Foreskin melanocyte (primary cell): ENCODE measurements at places on chromosomes 2 and 18.

GRCh38 chr2:102943251-102943650, 181.4 kb downstream of the TMEM182 start:
- DNase-seq = no peak

GRCh38 chr18:56615738-56616520, 22.5 kb downstream of the TXNL1 start:
- no peak for DNase-seq

DNA sequence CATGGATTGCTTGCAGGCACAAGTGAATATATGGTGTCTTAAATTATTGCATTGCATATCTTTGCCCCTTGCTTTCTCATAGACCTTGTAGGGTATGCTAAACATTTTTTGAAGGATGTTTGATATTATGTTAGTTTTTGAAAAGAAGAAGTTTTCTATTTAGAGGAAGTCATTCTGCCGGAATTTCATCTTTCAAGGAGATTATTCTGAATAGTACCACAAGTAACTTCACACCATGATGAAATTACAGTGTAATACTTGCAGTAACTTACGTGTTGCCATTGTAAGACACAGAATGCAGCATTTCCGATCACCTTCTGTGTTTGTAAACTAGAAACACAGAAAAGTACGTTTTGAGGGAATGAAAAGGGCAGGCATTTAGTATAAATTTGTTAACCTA, 71.9 kb downstream of the ACVR2A start:
- DNase-seq = no peak

DNA sequence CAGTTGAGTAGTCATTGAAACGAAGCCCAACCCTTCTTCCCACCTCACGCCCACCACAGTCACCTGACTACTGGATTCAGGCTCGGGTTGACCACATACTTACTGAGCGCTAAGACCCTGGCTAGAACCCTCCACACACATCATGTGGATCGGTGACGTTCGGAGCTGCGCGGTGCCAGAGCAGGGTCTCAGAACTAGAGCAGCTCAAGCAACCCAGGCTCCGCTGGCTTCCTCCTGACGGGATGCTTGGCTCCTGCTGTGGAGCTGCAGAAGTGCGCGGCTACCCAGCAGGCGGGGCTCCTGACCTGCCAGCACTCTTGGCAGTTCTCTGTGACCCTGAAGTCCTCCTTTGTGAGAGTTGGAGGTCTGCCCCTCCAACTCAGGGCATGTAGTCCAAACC, 90.6 kb upstream of the MBOAT2 start:
- DNase-seq = no peak

DNA sequence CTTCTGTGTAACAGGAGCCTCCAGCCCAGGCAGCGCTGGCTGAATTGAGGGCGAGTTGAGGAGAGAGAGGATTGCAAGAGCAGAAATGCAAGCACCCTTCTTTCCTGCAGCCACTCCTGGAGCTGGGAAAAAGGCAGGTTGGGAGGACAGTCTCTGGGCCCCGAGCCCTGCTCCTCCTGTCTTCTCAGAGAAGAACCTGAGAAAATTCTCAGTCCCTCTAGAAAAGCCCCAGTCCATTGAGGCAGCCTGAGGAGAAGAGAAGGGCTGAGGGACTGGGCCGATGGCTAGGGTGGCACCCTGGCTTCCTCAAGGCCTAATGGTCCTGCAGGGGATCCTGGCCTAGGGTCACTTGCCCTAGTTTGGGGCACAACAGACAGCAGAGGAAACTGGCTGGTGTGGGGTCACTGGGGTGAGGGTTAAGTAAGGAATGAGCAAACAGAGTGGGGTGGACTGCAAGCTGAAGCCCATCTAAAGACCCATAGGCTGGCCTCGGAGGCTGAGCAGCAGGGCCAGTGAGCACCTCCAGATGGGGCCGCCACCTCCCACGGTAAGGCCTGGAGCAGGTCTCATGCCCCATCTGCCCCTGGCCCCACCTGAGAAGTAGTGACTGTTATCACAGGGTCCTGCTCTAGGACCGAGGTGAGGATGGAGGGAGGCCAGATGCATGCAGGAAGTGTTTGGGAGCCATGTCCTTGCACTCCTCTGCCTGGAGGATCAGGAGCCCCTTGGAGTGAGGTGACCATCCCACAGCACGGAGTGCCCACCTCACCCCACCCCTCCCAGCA, 12.4 kb downstream of the CIB4 start:
- no peak for DNase-seq

DNA sequence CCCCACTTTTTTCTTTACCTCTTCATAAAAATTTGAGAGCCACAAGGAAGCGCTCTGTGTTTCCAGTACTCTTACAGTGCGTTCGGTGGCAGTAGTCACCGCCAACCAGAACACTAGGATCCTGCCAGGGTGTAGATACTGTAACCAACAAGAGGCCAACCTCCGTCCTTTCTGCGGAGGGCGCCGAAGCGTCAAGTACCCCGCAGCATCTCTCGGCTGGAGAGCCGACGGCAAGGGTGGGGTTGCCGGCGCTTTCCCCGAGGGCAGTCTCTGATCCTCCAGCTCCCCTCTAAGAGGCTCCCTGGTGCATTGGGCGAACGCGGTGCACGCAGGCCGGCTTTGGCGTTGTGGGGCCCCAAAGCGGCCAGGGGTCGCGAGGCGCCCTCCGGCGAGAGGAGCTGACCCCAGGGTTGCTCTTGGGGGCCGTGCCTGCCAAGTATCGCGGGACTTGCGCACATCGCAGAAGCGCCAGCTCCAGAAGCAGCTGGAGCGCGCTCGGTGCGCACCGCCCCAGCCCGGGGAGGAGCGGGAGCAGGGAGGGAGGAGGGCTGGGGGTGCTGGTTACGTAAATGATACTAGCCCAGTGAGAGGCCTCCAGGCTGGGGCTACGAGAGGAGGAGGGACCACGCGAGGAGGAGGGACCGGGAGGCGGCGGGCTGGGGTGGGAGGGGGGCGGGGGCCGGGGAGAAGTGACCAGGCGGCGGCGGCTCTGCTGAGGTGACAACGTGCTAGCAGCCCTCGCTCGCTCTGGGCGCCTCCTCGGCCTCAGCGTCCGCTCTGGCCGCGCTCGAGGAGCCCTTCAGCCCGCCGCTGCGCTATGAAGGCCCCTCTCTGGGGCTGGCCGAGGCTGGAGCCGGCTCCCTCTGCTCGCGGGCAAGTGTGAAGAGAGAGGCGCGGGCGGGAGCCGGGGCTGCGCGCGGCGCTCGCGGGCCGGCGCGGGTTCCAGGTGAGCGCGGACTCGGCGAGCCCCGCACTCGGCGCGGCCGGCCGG, at the start of gene GALNT13:
Gene GALNT13, plus strand, starts transcription at position 692 of the 991 bp plus-strand sequence.
- DNase-seq = no peak

GRCh38 chr18:63773551-63773950, 1.7 kb upstream of the SERPINB7 start:
- DNase-seq = no peak

- DNase-seq = no peak
These were observed 544.0 kb upstream of the FAM98A start for GRCh38 chr2:34143149-34143548.

DNA sequence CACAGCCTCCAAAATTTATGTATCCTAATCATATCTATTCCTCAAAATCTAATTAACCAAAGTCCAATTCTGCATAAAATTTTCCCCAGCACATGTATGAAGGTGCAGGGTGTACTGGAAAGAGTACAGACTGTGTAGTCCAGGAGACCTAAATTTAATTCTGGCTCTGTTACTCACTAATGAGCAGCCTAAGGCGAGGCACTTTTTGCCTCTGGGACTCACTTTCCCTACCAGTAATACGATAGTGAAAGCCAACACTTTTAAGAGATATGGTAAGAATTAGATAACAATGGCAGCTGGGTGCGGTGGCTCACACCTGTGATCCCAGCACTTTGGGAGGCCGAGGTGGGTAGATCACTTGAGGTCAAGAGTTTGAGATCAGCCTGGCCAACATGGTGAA, 177.7 kb downstream of the PIEZO2 start:
- DNase-seq = no peak

GRCh38 chr2:182577816-182578215, 138.2 kb upstream of the DNAJC10 start:
- DNase-seq = no peak

DNA sequence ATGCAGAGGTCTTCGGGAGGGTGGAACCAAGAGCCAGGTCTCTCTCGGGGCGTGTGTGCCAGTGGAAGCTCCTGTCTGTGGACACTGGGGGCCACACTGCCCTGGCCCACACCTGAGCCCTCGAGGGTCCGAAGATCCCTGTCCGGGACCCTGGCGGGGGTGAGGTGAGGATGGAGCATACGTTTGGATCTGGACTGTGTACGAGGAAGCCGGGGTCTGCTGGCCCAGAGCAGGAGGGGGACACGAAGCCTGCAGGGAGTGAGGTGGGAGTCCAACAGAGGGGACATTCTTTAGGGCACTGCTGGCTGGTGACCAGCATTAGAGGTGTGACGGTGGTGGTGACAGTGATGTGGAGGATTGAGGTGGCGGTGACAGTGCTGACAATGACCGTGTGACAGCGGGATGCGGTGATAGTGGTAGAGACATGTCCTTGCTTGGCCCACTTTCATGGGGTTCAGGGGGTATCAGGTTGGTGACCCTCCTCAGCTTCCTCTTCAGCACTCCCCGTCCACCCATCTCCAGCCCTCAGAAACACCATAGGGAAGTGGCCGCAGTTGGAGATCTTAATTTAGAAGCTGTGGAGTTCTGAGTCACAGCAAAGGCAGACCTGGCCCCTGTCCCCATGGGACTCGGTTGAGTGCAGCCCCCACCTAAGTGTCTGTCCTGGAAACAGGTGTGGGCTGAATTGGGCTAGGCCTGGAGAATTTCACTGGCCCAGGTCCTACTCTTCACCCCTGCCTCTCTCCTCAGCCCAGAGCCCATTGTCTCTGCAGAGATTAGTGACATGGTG, 252.0 kb downstream of the DYSF start:
- DNase-seq = no peak

GRCh38 chr2:71129902-71130151, 202 bp downstream of the MCEE start:
- peak; percentile 59 for DNase-seq

DNA sequence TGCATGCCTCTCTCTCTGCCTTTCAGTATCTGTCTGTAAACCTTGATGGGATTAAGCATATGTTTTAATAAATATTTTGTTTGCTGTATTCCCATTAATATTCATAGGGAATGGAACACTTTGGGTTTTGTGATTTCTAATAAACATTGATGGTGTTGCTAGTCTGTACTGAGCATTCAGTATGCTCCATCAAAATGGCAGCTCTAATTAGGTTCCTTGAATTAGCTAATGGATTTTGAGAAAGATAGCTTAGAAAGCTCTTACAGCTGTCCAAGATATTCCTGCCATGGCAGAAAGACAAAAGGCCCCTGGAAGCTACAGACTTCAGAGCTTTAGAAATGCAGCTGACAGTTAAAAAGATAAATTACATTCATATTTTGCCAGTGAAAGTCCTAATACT, 199.2 kb upstream of the NRP2 start:
- DNase-seq = no peak

DNA sequence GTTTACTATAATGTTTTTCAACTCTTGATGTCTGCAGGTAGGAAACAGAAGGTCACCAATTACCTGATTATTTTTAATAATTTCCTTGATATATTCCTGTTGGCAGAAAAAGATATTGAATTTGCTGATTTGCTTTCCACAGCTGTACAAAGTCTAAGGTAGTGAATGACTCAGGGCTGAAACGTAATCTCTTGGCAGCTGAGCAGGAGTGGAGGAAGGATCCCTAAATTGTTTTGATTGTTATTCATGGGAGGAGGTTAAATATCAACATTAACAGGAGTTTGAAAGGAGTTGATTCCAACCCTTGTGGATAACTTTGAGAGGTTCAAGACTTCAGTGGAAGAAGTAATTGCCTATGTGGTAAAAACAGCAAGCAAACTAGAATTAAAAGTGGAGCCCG, 345.2 kb upstream of the SLC8A1 start:
- no peak for DNase-seq

DNA sequence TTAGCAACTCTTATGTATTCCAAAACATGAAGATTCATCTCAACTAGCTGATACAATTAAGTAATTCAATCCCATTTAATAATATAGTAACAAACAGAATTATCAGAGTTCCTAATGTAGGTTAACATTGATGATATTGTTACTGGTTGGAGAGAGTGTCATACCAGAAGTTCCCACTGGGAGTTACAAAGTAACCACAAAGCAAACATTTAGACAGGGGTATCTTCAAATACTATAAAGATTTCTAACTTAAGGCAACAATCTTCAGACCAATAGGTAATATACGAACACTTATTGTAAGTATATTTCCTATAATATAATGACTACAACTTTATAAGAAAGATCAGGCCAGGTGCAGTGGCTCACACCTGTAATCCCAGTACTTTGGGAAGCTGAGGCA, 1372.9 kb upstream of the PIK3C3 start:
- DNase-seq = no peak

GRCh38 chr18:11940956-11941355, 32.8 kb upstream of the MPPE1 start:
- DNase-seq = no peak

- no peak for DNase-seq
These were observed 72.6 kb downstream of the AOX1 start for GRCh38 chr2:200658278-200658864.

- no peak for DNase-seq
These were observed 1.3 kb upstream of the TLX2 start for GRCh38 chr2:74512744-74513604.

DNA sequence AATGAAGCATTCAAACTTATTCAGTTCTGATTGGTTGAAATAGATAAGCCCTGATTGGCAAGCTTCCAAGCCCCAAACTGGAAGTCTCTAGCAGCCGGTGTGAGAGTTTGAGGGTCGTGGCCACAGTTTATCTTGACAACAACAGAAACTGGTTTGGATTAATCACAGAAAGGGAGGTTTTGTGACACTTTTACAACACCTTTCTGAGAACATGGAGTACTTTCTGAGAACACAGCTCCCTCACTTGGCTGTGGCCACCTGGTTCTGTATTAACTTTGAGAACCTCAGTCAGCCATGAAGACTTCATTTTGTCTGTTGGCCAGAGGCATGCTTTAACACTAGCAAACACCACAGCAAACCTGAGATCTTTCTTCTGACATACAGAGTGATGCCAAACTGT, 280.7 kb upstream of the VWC2L start:
- DNase-seq = no peak

DNA sequence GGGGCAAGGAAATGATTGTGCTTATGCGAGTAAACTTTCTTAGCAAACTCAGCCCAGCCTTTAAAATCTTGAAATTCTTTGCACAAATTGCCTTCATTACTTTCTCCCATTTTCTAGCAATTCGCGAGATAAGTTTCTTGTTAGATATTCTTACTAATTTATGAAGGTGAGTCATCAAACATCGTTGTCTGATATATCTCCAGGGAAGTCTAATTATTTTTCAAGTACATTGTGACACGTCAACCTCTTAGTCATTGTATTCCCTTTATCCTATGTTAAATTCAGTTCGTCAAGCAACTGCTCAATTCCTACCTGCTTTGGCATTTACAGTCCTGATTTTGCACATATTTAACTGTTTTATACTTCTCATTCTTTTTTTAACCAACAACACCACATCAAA, 854.5 kb upstream of the CRIM1 start:
- DNase-seq = no peak
